ENCODE measurements at places on chromosomes 11 and 22.

DNA sequence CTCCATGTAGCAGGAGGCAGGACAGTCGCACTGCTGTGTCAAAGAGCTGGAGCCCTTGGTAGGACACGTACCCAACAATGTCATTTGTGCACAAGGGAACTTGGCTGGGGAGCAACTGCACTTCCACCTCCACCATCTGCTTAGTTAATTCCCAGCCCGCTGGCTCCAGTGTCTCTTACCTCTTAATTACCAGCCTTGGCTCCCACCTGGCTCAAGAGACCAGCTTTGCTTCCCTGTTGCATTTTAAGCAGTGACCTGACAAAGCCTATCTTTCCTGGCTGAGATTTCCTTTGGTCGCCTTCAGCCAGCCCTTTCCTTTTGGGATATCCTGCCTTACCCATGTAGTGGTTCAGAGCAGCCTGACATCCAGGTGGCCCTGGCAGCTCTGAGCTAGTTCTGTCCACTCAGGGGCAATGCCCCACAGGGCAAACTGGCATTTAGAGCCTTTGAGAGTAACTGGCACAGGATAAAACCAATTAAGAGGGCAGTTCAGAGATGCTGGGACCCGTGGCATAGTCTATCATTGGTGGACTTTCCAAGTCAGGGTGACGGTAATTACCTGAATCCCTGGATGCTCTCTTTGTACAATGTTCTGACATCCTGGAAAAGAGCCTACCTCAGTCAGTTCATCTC lies 212.6 kb upstream of the SORL1-AS1 start:
- no peak for ATAC-seq

GRCh38 chr11:124823512-124824376 lies 23.5 kb upstream of the MSANTD2 start:
- ATAC-seq: no peak

DNA sequence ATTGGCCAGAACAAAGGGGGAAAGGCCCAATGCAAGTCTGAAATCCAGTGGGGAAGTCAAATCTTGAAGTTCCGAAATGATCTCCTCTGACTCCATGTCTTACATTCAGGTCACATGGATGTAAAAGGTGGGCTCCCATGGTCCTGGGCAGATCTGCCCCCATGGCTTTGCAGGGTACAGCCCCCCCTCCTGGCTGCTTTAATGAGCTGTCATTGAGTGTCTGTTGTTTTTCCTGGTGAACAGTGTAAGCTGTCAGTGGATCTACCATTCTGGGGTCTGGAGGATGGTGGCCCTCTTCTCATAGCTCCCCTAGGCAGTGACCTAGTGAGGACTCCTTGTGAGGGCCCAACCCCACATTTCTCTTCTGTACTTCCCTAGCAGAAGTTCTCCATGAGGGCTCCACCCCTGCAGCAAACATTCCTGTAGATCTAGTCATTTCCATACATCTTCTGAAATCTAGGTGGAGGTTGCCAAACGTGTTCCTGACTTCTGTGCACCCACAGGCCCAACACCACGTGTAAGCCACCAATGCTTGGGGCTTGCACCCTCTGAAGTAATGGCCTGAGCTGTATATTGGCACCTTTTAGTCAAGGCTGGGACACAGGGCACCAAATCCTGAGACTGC lies 9.3 kb downstream of the CARD18 start:
- ATAC-seq: no peak

- peak; percentile 39 for ATAC-seq
Observed at GRCh38 chr11:125569915-125570621, 791 bp downstream of the EI24 start.

DNA sequence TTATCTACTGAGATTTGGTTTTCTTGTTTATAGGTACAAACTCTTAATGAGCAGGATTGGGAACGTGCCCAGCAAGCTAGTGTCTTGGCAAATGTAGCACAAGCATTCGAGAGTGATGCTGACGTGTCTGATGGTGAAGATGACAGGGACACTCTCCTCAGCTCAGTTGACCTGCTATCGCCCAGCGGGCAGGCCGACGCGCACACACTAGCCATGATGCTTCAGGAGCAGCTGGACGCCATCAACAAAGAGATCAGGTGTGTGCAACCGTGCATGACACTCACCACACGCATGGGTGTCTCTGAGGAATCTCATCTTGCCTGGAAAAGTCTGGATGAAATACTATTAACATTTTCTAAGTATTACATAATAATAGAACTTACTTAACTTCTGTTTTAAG lies 54.7 kb upstream of the CTTN start:
- ATAC-seq: no peak

DNA sequence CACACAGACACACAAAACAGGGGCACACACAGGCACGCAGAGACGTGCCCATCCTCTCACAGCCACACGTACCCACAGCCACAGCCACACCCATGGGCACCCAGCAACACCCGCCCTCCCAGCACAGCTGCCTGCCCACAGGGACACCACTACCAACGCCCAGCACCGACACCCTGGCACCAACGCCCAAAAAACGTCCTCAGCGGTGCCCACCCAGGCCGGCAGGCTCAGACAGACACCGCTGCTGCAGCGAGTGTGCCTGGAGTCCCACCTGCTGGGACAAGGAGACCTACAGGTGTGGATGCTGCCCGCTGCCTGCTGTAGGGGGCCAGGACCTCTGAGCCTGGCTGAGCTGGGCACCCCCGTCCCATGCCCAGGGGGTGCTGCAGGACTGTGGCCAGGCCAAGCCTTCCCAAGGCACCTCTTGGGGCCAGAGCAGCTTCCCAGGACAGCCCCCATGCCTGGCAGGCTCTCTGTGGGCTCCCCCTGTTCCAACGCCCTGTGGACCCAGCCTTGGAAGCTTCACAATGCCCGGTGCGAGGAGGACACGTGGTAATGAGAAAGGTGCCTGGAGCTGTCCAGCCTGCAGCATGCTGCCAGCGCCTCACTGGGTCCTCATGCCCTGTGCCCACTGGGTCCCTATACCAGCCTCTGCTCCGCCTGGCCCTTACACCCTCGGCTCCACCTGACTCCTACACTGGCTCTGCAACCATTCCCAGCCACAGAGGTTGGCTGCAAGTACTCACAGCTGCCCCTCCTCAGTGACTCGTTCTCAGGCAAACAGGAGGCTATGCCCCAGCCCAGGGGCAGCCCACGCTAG lies 45.8 kb upstream of the TH start:
- ATAC-seq: no peak
